ENCODE measurements at places on chromosomes 2 and 18. TPM values are rescaled to one million over a fixed set of nuclear protein-coding genes. Genes with fewer than 3 reads are reported as not detected.

- DNase-seq, result no peak
Observed at GRCh38 chr2:148508878-148509287, 135.7 kb upstream of the EPC2 start.

GRCh38 chr2:102073168-102073724, 69.3 kb upstream of the IL1R1 start:
- DNase-seq, result no peak

DNA sequence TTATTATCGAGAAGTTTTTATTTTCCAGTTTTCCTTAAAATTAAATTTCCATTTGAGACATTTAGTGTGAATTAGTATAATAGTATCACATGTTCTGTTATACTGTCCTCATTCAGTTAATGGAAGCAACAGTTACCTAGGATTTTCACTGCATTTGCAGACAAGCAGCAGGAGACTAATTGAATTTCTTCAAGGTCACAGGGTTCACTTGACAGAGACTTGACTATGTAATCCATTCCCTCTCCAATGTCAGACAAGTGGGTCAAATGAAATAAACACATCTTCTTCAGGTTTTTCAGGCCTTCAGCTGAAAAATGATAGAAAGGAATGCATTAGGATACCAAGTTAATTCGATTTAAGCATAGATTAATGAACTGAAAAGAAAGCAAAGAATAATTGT, 26.7 kb downstream of the NLRC4 start:
- no peak for DNase-seq

DNA sequence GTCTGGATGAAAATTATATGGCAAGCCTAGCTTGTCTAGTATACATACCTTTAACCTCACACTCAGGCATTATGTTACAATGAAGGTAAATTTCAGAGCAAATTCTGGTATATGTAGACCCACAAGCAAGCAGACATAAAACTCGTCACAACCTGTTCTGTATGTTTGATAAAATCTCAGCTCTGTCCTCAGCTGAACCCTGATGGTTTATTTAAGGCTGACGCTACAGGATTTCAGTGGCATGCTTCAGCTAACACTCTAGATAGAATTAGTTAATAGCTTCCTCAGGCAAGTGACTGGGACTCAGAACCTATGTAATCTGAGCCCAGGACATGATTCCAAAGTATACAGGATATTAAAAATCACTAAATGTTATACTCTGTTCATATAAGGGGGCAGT, 68.2 kb upstream of the MC2R start:
- no peak for DNase-seq

DNA sequence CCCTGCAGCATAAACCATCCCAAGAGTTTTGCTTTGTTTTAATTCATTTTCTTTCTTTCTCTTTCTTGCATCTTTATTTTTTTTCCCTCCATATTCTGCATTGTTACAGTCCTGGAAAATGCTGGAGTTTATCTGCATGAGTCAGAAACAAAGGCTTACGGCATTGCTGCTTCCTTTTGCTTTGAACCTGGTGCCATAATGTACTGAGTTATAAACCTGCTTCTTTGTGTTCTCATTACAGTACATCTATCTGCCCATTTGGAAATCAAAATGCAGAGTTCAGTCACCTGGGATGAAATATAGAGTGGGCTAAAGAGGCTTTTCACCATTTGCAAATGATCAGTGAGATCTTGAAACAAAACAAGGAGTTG, 1009.2 kb upstream of the FANCL start:
- no peak for DNase-seq

GRCh38 chr2:39408351-39409136, 28.5 kb downstream of the MAP4K3 start:
- no peak for DNase-seq

- no peak for DNase-seq
Observed at GRCh38 chr18:55328301-55328700, 259.7 kb downstream of the TCF4 start.

GRCh38 chr2:184004289-184004947, 593.9 kb upstream of the ZNF804A start:
- DNase-seq, result no peak

GRCh38 chr18:74869904-74870863, 272.5 kb downstream of the ZNF407 start:
- no peak for DNase-seq

GRCh38 chr18:61466736-61467135, 133.5 kb downstream of the CDH20 start:
- DNase-seq, result no peak

DNA sequence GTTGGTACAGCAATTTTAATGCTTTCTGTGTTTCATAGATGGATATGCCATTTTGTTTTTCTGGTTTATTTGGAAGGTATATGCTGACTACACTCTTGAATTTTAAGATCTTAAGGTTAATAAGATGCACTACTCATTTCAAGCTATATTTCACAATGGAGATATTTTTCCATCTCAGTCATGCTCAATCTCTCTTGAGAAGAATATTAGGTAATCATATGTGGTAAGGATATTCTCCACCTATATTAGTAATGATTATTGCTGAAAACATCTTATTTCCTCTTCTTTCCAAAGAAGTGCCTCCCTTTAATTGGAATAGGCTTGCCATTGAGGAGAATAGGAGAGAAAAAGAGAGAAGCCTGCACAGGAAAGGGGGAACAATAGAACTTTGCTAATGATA, 40.1 kb downstream of the EPB41L3 start:
- DNase-seq, result no peak

- no peak for DNase-seq
Observed at GRCh38 chr2:55489467-55490062, 30.0 kb upstream of the CFAP36 start.

DNA sequence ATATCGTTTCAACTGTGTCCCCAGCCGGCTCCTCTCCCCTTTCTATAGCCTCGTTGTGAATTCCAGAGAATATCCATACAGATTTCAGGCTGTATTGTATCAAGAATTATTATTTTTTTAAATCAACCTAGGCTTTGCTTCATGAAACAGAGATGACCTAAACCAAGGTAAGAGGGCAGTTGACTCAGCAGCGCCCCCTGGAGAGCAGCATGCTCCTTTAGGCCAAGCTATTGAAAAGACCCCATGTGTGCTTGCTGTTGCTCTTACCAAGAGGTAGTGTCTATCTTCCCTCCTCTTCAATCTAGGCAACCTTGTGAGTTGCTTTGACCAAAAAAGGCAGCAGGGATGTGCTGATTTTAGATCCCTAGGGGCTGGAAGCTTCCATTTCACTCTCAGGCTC, 426.7 kb upstream of the SMIM21 start:
- no peak for DNase-seq

SLC11A1 gene
- polyA plus RNA-seq, result 0.31 TPM

UGT1A5 gene
- not detected for polyA plus RNA-seq

GKN2 gene
- polyA plus RNA-seq, result not detected
